Karpas-422 (cell line): ENCODE measurements at places on chromosomes 12 and 14. TPM values are rescaled to one million over a fixed set of nuclear protein-coding genes. Genes with fewer than 3 reads are reported as not detected.

PRB4 gene
- total RNA-seq = not detected in 2 replicates

ALDH1L2 gene
- not detected in 2 replicates for total RNA-seq

RFLNA gene
- total RNA-seq = not detected in 2 replicates

GUCY2C gene
- total RNA-seq = 0.07 and 0.48 TPM in 2 replicates

PLA2G1B gene
- not detected in 2 replicates for total RNA-seq

PROX2 gene
- 2.3 and 2.6 TPM in 2 replicates for total RNA-seq

AQP5 gene
- 0.97 and 4.5 TPM in 2 replicates for total RNA-seq

MMP14 gene
- 0.72 and 1.9 TPM in 2 replicates for total RNA-seq

FOXN4 gene
- total RNA-seq = not detected in 2 replicates

GOLGA5 gene
- total RNA-seq = 34.3 and 50.6 TPM in 2 replicates

FGF6 gene
- total RNA-seq = not detected in 2 replicates

STK38L gene
- total RNA-seq = 3.4 and 5.1 TPM in 2 replicates

SMCO2 gene
- not detected in 2 replicates for total RNA-seq

SDR9C7 gene
- total RNA-seq = not detected in 2 replicates

GARIN6 gene
- not detected in 2 replicates for total RNA-seq
